ENCODE measurements at places on chromosomes 7 and 10.

GRCh38 chr10:48478469-48478868 lies 126.4 kb downstream of the ARHGAP22 start:
- DNase-seq: no peak

- no peak for DNase-seq
Measured at GRCh38 chr7:45585628-45586027, 11.5 kb downstream of the ADCY1 start.

DNA sequence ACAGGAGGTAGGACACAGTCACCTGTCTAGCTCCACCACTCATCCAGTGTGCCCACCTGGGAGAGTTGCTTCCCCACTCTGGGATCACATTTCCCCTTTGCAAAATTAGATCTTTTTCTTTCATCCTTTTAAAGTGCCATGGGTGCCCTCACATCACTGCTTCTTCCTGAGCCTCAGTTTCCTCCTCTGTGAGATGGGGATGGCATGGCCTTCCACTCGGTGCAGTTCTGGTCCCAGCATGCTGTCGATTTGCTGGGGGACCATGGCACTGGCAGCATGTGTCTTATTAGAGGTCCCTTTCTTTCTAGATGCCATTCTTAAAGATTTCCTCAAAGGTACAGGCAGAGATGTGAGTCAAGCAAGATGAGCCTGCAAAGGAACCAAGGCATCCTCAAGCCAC lies 158.3 kb upstream of the ZMIZ1 start:
- no peak for DNase-seq

- no peak for DNase-seq
Measured at GRCh38 chr10:103111031-103111917, 81.8 kb downstream of the NT5C2 start.

DNA sequence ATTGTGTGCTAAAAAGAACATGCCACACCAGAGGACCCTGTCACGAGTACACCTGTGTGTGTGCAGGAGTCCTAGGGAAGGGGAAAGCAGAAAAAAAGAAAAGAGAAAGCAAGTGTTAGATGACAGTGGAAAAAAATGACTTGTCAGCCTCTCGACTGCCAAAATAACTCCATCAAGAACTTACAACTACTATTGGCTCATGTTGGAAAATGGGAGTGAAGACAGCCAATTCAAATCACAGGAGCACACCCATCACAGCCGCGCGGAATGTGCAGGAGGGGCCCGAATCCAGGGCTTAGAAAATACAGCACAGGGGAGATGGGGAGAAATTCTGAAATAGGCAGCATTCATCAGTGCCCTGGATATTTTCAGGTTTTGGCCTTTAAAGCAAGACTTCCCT lies 38.1 kb upstream of the FOXI2 start:
- no peak for DNase-seq

- no peak for DNase-seq
Measured at GRCh38 chr7:91127959-91128358, 136.3 kb upstream of the FZD1 start.

GRCh38 chr7:164882-165660 lies 27.3 kb upstream of the FAM20C start:
- DNase-seq: no peak

- DNase-seq: no peak
Measured at GRCh38 chr7:2478399-2478785, 2.2 kb upstream of the GRIFIN start.

GRCh38 chr10:77586719-77587415 lies 50.7 kb downstream of the KCNMA1 start:
- no peak for DNase-seq

DNA sequence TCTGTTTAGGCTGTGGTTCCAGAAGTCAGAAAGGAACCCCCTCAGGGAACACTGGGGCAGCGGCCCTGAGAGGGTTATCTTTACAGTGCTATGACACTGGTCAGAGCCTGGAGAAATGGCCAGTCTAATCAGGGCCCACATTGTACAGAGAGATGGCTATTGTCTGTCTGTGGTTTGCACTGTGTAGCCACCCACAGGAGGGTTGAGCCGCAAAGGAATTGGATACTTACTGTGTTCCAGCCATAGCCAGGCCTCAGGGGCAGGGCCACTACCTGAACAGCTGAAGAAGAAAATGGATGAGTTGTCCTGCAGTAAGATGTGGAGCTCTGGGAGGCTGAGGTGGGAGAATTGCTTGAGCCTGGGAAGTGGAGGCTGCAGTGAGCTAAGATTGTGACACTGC lies 47.5 kb upstream of the PODXL start:
- DNase-seq: no peak

DNA sequence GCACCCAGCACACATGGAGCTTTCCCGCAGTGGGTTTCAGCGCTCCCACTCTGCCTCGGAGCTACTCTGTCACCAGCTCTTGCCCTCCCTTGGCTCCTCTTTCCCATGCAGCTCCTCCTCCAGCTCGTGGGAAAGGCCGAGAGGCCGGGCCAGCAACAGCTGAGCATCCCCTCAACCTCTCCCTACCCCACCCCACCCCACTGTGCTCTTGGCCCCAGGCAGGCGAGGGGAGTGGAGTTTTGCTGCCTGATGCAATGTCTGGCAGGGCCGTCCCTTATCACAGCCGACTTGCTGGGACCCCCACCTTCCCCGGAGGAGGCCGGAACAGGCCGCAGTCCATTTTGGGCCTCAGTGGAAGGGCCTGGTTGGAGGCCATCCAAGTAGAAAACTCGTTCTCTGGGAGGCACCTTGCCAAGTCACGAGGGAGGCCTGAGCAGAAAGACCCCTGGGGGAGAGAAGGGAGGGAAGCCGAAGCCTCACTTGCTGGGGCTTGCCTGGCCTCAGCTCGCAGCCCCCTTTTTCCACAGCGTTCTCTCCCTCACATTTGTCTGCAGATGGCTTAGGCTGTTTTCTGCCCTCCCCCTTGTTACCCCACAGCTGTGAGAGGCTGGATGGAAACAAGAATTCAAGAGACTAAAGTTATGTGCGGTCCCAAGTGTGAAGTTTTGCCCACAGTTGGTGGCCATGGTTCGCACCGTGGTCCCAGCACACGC lies 35.3 kb downstream of the CHST3 start:
- no peak for DNase-seq

GRCh38 chr10:46175831-46176230 lies 111.0 kb upstream of the ANTXRL start:
- DNase-seq: no peak

GRCh38 chr10:130895161-130895560 lies 416.4 kb downstream of the TCERG1L start:
- DNase-seq: no peak

DNA sequence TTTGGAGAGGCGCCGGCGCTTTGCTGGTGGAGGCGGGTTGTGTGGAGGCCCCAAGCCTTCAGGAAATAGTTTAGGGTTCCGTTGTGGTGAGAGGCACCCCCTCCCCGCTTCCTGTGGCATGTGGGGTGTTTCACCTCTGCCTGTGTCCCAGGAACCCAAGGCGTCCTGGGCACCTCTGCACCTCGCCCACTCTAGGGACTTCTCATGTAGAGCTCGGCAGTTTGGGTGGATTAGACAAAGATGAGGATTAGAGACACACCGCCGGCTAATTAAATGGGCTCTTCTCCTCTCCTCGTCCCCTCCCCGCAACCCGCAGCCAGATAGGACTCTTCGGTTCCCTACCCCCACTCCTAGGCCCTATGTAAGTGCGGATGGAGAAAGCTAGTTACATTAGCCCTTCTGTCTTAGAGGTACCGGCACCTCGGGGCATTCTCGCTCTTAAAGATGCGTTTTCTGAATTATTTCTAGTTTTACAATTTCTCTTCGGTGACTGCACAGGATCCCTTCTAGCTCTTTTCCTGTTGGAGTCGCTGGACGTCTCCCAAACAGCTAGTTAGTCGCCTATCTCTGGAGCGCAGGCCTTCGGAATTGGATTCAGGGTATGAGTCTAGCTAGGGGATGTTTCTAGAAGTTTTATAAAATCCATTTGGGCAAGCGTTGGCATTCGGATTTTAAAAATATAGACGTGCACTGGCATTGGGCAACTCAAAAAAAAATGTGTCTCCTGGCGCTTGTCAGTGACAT lies 7.8 kb downstream of the PTF1A start:
- DNase-seq: no peak

DNA sequence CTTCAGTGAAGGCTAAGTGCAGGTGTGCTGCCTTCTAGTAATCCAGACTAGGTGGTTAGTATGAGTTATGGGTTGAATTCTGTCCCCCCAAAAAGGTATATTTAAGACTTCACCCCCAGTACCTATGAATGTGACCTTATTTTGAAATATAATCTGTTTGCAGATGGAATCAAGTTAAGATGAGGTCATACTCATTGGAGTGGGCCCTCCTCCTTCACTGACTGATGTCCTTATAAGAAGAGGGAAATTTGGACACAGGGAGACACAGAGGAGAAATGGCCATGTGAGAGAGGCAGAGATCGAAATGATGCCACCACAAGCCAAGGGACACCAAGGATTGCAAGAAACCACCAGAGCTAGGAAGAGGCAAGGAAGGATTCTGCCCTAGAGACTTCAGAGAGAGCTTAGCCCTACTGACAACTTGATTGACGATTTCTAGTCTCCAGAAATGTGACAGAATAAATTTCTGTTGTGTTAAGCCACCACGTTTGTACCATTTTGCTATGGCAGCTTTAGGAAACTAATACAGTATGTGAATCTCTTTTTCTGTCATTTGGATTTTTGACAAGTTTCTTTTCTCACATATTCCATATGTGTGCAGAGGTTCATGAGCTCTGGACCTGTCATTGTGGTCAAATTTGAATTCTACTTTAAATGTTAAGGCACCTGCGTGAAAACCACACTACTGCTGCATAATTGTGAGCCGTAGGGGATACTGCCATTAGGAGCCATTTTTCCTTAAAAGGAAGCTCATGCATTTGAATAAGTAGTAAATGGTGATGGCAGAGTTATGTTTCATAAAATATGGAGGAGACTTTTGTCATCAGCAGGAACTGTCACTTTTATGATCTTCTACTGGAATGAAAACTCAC lies 2.6 kb upstream of the RPA3 start:
- no peak for DNase-seq

DNA sequence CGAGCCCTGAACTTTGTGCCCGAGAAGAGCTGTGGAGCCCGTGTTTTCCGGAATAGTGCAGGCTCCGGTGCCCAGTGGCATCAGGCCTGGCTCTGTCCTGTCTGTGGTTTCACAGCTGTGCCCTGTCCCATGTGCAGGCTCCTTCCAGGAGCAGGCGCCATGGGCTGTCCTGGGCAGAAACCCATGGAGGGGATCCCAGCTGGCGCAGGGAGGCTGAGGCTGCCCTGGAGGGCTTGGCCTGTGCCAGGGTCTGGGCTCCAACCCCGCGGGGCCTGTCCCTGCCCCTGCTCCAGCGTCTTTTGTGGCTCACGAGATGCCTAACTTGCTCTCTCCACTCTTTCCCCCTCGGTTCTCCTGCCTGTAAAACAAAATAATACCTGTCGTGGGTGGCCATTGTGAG lies 23.3 kb upstream of the CRHR2 start:
- DNase-seq: no peak

DNA sequence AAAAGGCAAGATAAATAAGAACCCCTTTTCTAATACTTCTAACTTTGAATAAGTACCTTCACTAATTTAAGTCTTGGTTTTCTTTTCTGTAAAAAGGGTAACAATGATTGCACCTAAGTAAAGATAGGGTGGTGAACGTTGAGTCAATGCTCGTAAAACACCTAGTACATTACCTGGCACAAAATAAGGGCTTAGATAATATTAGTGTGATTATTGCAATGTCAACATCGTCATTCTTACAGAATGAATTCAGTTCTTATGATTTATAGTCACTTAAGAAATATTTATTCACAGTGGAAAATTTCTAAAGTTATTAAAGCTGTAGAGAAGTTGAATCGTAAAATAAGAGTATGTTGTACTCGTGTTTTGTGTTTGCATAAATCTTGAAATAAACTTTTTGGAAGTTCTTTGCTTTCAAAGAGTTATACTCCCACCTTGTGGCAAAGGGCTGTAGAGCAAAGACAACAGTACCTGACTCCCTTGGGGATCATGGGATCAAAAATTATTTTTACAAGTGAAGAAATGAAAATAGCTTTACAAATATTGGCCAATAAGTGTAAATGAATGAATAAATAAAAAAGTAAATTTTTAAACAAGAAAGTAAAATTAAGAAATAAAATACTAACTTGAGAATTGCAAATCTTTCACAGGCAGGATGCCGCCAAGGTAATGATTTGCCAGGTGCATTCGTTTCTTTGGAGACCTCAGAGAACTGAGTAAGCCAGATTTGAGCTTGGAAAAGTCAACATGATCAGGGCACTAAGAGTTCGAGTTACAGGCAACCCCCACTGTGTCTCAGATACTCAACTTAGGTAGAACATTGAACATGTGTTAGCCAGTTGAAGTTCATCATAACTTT lies 285.8 kb upstream of the CACNA2D1 start:
- DNase-seq: peak; percentile 8
